ENCODE measurements at places on chromosomes 12 and 14.

GRCh38 chr14:97187916-97188315 is 390.7 kb downstream of the VRK1 start:
- no peak for DNase-seq

GRCh38 chr14:50099335-50099734 is 17.0 kb downstream of the VCPKMT start:
- DNase-seq, result no peak

- peak; percentile 93 for DNase-seq
These were observed 146.8 kb upstream of the LRIG3 start for GRCh38 chr12:59067083-59067482.

- DNase-seq, result no peak
These were observed 27.9 kb upstream of the HECTD1 start for GRCh38 chr14:31235462-31235861.

DNA sequence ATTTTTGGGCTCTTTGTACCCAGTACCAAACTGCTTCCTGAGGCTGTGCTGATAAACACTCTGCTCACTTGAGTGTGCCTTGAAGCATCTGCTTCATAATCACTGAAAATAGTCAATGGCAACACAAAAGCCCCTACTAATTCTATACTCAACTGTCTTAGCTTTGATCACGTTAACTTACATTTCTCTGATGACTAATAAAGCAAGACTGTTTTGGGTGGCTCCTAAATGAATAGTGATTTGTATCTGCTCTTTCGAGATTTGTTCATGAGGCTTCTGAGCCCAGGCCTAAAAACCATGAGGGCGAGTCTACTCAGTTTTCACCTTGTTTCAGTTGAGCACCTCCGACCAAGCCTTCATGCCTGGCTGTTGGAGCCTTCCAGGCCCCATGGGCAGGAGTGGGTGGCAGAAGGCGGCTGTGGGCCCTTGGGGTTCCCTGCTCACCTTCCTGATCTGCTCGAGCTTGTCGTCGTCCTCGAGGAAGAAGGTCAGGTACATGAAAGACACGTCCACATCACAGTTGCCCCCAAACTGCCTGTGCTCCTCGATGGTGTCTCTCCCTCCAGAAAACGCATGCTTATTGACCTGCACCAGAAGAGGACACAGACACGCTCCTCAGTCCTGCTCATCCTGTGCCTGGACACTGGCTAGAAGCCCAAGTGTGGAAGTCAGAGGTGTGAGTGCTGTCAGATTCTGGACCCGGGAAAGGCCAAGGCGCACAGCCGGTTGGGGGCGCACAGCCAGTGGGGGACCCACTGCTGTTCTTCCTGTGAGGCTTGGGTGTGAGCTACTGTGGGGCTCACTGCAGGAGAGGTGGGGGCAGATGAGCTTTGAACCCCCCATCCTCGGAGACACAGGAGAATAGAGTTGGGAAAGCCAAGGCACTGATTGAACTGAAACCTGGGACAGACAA is 13.7 kb downstream of the SLC25A47 start:
- DNase-seq, result no peak

- DNase-seq, result peak; percentile 73
These were observed 8.3 kb downstream of the IKZF4 start for GRCh38 chr12:56029166-56029519.

All from fibroblast of upper back skin (primary cell).